ENCODE measurements at places on chromosomes 4 and X.

DNA sequence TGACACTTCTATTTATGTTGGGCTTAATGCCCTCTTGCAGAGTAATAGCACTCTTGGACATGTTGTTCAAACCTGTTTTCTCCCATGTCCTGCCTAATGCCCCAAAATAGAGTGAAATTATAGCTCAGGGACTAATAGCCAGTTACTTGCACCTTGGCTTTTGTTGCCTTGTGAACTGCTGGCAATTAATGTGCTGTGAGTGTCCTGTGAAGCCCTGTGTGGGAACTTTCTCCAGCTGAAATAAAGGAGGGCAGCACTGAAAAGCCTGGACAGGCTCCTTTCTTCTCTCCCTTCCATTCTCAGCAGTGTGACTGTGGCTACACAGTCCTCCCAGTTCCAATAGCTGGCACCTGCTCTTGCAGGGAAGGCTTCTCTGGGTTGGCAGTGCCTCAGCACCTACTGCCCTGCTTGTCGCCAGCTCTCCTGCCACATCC is 72.4 kb downstream of the DCLK2 start:
- no peak for DNase-seq

DNA sequence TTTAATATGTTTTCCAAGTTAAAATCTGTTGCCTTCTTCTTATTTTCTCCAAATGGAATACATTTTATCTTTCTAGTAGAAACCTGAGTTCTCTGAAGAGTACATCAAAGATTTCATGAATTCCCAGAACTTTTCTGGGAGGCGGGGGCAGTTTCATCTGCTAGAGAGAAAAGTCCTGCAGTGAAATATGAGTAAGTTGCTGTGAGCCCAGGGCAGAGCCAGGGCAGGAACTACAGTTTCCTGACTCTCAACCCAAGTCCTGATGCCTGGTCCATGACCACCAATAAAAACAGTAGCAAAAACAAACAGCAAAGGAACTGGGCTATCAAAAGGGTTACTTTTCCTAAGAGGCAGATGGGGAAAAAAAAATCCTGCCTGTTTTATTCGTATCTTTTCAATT is 239.4 kb upstream of the CTSO start:
- no peak for DNase-seq

- DNase-seq: no peak
Measured at GRCh38 chr4:107897823-107898222, 33.5 kb upstream of the CYP2U1 start.

DNA sequence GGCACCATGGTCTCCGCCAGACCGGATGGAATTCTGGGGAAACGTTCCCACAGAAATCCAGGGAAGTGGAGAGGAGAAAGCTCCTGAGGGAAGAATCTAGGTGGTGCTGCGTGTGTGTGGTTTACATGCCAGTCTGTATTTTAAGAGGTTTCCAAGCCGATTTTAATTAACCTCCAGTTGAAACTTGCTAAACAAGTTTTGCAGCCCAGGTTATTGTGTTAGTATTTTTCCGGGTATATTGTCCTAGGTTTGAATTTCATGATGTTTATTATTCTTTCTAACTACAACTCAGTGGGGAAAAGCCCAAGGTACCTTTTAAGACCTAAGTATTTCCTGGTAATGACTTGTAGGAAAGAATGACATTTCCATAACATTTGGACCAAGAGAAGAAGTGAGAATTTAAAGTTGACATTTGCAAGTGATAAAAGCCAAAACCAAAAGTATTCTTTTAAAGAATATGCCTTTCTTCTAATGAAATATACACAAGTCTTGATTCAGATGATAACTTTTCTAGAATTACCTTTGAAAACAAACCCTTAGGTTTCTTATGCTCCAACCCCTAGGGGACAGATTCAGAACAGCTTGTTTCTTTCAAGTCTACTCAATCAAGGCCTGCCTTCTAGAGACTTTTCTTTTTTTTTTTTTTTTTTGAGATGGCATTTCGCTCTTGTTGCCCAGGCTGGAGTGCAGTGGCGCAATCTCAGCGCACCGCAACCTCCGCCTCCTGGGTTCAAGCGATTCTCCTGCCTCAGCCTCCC is 14.6 kb downstream of the SAT1 start:
- no peak for DNase-seq

GRCh38 chrX:136586386-136586785 is 54.4 kb downstream of the VGLL1 start:
- peak; percentile 14 for DNase-seq

GRCh38 chr4:36224972-36225903 is 19.1 kb downstream of the ARAP2 start:
- DNase-seq: no peak

Measured in activated effector memory CD4-positive, alpha-beta T cell treated with Interleukin-2 at 50 U/mL for 16 hours (primary cell).